ENCODE measurements at places on chromosomes 2 and 18.
A peak's percentile ranks its signal among the peaks of the same experiment; 100 is the strongest.

GRCh38 chr2:43142921-43143438, 83.4 kb downstream of the ZFP36L2 start:
- peak; percentile 74 for DNase-seq

DNA sequence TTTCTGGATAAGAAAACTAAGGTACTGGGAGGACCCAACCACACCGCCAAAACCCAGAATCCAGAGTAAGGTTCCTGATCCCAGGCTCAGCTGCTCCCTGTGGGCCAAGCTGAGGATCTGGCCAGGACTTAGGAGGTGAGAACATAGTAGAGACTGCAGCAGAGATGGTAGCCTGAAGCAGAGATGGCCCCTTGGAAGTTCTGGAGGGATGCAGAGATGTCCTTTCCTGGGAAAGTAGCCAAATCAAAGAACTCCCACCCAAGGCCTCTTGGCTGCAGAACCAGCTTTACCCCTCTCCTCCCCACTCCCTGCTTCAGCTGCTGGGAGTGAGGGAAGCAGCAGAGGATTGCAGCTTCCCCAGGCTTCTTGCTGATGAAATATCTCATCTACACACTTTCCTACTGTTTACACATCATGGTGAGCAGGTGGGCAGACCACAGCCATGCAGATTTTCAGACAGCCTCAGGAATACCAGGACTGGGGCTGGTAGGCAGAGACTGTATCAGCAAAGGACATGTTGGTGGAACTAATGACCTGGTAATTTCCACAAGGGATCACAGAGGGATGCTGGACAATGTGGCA, 32.7 kb downstream of the TMEM17 start:
- no peak for DNase-seq

- DNase-seq = no peak
Observed at GRCh38 chr2:195319112-195319460, 337.9 kb upstream of the SLC39A10 start.

DNA sequence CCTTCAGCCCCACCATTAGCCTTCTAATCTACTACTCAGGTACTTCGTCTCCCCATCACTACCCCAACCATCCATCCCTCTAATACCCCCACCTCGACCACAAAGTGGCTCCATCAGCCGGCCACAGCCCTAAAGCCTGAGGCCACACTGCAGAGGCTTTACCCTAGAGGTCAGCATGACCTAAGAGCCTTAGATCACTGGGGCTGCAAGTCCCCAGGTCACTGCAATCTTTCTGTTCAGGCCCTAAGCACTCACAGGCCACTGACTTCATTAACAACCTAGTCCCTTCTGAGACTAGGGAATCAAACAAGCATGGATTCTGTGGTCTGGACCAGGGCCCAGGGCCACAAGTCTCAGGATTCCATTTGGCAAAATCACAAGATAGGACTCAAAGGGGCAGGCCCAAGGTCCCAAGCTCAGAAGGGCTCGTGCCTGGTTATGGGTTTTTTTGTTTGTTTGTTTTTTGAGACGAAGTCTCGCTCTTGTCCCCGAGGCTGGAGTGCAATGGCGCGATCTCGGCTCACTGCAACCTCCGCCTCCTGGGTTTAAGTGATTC, 37.0 kb upstream of the PKDCC start:
- DNase-seq = no peak

GRCh38 chr2:23757686-23758433, 169.1 kb downstream of the ATAD2B start:
- no peak for DNase-seq

DNA sequence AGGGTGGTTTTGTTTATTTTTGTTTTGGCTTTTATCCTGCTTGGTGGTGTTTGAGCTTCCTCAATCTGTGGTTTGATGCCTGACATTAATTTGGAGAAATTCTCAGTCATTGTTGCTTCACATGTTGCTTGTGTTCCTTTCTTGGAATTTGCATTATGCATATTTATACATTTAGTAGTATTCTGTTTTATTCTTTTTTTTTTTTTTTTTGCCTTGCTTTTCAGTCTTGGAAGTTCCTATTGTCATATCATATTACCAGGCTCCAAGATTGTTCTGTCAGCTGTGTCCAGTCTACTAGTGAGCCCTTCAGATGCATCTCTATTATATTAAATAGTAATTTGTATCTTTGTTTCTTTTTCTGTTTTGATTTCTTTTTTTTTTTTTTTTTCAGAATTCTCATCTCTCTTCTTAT, 77.0 kb downstream of the EPC2 start:
- no peak for DNase-seq

DNA sequence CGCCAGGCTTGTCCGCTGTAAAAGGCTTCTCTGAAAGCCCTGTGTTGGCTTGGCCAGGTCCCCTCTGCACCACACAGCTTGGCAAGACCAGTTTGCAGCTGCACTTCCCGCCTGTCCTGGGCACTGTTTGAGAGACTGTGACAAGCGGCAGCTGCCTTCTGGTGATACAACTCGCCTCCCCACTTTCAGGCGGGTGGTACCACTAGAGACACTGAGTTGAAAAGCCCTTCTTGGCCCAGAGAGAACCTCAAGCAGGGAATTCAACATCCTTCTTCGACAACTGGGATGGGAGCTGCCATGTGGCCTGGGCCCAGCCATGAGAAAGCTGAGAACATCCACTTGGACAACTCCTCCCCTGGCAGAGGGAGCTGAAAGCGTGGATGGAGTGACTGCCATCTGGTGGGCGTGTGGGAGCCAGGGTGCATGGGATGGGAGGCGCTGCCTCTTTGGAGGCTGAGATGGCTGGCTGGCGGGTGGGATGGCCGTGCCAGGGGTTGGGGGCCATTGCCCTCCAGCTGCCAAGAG, 125.5 kb upstream of the REV1 start:
- no peak for DNase-seq

- no peak for DNase-seq
Observed at GRCh38 chr18:78675231-78675630, 304.4 kb upstream of the SALL3 start.

All from stimulated activated CD4-positive, alpha-beta T cell treated with anti-CD3 and anti-CD28 coated beads, Interleukin-1b, Interleukin-23, amount 100 ng/mL, for 48 hours (primary cell).